ENCODE measurements at places on chromosomes 1 and 21. TPM values are rescaled to one million over a fixed set of nuclear protein-coding genes. Genes with fewer than 3 reads are reported as not detected.

GRCh38 chr1:213852107-213852506, 135.7 kb upstream of the PROX1 start:
- no peaks in the 10 kb centered on the region for H3K4me1 ChIP-seq
- DNase-seq, result no peak
- no peaks in the 10 kb centered on the region for H3K27me3 ChIP-seq
- no peak overlapping the region for H3K4me3 ChIP-seq

DNA sequence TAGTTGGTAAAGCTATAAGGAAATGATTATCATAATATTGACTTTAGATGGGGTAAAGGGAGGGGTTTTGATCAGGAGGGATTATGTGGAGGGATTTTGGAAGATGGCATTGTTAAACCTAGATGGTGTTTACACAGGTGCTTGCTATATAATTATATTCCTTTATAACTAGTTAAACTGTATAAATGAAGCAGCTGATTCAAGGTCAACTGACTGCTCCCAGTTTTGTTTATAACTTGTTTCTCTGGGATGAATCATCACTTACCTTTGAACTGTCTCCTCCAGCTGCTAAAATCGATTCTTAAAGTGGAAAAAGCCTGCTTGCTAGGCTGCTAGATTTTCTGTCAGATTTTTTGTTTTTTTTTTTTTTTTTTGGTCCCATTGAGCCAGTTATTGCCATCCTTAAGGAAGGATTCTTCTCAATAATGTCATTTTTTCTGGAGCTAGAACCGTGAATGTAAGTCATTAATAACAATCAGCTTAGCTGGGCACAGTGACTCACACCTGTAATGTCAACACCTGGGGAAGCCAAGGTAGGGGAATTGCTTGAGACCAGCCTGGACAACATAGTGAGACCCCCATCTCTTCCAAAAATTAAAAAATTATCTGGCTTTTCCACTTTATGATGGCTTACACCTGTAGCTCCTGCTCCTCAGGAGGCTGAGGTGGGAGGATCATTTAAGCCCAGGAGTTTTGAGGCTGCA, 153.2 kb downstream of the PIK3R3 start:
- no peak overlapping the region for H3K27ac ChIP-seq
- no peak overlapping the region for H3K4me3 ChIP-seq
- 0 out of 2 replicates have a peak, but pooled peaks cover 6% of the 10 kb centered on the region for H3K36me3 ChIP-seq
- no peaks in the 10 kb centered on the region for H3K4me1 ChIP-seq
- no peak for DNase-seq

The OVAAL gene
- not detected for total RNA-seq

GRCh38 chr21:35227786-35228185, 178.7 kb upstream of the RUNX1 start:
- H3K4me1 ChIP-seq, result peaks cover 8% of the 10 kb centered on the region
- no peak overlapping the region for H3K27ac ChIP-seq
- no peak for DNase-seq
- no peaks in the 10 kb centered on the region for H3K36me3 ChIP-seq
- no peak overlapping the region for H3K4me3 ChIP-seq
- no peaks in the 10 kb centered on the region for H3K27me3 ChIP-seq

The NFASC gene
- 5.0 TPM for total RNA-seq

The ITLN1 gene
- total RNA-seq, result not detected

The ARHGEF10L gene
- total RNA-seq, result 20.2 TPM

DNA sequence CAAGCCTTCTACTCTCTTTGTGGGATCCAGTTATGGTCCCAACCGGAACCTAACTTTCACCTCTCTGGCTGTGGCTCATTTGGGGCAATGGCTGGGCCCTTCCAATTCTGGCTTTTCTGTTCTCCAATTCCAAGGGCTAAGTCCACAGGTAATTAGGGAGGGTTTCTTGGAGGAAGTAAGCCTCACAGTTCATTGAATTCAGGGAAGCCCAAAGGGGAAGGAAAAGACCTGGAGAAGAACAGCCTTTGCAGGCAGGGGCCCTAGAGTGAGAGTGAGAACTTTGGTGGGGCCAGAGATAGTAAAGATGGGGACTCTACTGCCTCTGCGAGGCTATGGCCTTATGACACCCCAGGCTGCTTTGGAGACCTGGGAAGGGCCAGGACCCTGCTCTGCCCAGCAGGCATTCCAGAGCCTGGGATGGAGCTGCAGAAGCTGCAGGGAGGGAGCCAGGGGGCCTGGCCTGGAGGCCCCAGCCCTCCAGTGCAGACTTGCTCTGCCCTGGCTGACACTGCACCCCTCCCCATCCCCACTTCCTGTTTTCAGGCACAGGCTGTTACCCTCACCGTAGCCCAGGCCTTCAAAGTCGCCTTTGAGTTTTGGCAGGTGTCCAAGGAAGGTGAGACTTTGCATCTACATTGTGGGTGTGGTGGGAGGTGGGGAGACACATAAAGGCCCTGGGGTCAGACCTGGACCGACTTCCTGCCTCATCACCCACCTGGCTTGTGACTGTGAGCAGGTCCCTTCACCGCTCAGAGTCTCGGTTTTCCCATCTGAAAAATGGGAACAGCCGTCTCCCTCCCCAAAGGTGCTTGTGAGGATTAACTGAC, 18.9 kb downstream of the LDLRAP1 start:
- H3K36me3 ChIP-seq, result peaks cover 9% of the 10 kb centered on the region
- H3K4me1 ChIP-seq, result no peaks in the 10 kb centered on the region

The AMPD2 gene
- total RNA-seq, result 63.0 TPM

DNA sequence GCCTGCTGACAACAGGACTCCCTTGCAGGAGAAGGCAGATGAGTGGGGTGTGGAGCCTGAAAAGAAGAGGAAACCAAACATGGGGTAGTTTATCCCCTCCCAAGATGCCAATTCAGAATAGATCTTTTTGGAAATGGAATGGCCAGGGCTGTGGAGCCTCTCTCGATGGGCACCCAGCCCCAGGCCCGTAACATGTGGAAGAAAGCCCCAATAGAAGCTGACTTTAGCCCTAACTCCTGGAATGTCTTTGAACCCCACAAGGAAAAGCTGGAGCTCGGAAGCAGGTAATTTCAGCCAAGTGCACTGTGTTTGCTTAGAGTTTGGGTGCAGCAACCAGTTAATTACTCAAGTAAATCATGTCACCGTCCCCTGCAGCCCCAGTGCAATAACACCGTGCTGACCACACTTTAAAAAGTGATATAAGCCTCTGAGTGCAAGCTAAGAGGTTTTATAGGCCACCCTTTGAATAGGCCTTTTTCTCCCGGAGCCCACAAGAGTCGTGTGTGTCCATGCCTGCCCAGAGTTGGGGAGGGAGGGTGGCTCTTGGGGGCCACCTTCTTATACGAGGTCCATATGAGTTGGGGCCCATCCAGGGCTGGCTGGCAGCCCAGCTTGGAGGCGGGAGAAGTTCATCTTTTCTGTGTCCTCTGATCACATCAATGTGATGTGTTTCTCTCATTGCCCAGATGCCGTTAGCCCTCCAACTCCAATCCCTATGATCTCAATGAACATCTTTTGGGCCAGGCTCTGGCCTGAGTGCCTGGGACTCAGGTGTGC, 153.2 kb downstream of the TRABD2B start:
- no peak overlapping the region for H3K27ac ChIP-seq
- H3K36me3 ChIP-seq, result no peaks in the 10 kb centered on the region
- H3K4me1 ChIP-seq, result peaks cover 10% of the 10 kb centered on the region

The CHI3L1 gene
- total RNA-seq, result not detected

- H3K36me3 ChIP-seq, result peaks cover 14% of the 10 kb centered on the region
- DNase-seq, result no peak
- H3K4me3 ChIP-seq, result no peak overlapping the region
- H3K4me1 ChIP-seq, result no peaks in the 10 kb centered on the region
- no peaks in the 10 kb centered on the region for H3K27me3 ChIP-seq
- no peak overlapping the region for H3K27ac ChIP-seq
Measured at GRCh38 chr21:24076179-24076578, 1531.1 kb downstream of the MRPL39 start.

- H3K27me3 ChIP-seq, result no peaks in the 10 kb centered on the region
- H3K36me3 ChIP-seq, result no peaks in the 10 kb centered on the region
- no peak overlapping the region for H3K27ac ChIP-seq
- H3K4me3 ChIP-seq, result no peak overlapping the region
- DNase-seq, result peak; percentile 69
Measured at GRCh38 chr1:50348449-50349241, 74.6 kb downstream of the DMRTA2 start.

The CELA2A gene
- not detected for total RNA-seq

- H3K4me1 ChIP-seq, result no peaks in the 10 kb centered on the region
- H3K27ac ChIP-seq, result no peak overlapping the region
- DNase-seq, result no peak
- peaks cover 18% of the 10 kb centered on the region for H3K27me3 ChIP-seq
- H3K36me3 ChIP-seq, result no peaks in the 10 kb centered on the region
- peak overlapping the region; percentile 77 for H3K4me3 ChIP-seq
Measured at GRCh38 chr1:115337276-115337632, 795 bp downstream of the NGF start.

DNA sequence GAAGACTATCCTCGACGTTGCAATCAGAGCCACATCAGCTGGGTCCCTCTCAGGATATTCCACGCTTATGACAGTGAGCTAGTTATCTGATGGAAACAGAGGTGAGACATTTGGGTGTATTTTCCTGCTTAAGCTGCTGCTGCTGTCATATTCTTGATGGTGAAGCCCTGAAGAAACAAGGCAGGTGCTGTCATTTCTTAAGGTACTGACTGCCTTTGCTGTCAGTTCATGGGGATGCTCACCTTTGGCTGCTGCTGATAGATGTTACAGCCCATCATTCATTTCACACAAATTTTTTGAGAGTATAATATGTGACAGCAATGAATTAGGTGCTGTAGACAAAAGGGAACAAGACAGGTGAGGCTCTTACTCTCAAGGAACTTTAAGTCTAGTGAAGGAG, 577.4 kb downstream of the LMO4 start:
- DNase-seq, result no peak
- H3K4me1 ChIP-seq, result peaks cover 3% of the 10 kb centered on the region
- H3K4me3 ChIP-seq, result no peak overlapping the region

GRCh38 chr1:226816576-226816975, 53.8 kb upstream of the PSEN2 start:
- H3K4me3 ChIP-seq, result no peak overlapping the region
- H3K27ac ChIP-seq, result no peak overlapping the region
- no peaks in the 10 kb centered on the region for H3K36me3 ChIP-seq
- H3K27me3 ChIP-seq, result no peaks in the 10 kb centered on the region
- 0 out of 2 replicates have a peak, but pooled peaks cover 2% of the 10 kb centered on the region for H3K4me1 ChIP-seq

The NUP210L gene
- total RNA-seq, result not detected

DNA sequence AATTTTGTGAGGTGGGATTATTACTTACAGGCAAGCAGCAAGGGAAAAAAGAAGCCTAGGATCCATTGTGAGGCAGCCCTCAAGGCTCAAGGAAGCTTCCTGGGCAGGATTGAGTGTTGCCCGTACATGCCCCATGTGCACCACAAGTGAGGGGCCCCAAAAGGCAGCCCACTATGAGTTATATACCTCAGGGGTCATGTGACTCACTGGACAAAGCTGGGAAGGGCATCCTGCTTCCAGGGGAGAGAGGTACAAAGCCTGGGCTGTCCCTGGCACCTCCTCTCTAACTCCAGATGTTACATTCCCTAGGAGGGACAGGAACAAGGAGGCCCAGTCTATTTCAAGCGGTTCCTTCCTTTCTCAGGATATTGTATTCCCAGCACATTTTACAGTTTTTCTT, 34.0 kb upstream of the CD1D start:
- no peaks in the 10 kb centered on the region for H3K27me3 ChIP-seq
- no peak overlapping the region for H3K27ac ChIP-seq
- H3K4me1 ChIP-seq, result no peaks in the 10 kb centered on the region
- H3K4me3 ChIP-seq, result no peak overlapping the region
- H3K36me3 ChIP-seq, result no peaks in the 10 kb centered on the region

GRCh38 chr1:182430263-182431068, 19.5 kb upstream of the RGSL1 start:
- H3K27ac ChIP-seq, result no peak overlapping the region
- no peak for DNase-seq
- H3K4me3 ChIP-seq, result no peak overlapping the region
- H3K36me3 ChIP-seq, result no peaks in the 10 kb centered on the region

DNA sequence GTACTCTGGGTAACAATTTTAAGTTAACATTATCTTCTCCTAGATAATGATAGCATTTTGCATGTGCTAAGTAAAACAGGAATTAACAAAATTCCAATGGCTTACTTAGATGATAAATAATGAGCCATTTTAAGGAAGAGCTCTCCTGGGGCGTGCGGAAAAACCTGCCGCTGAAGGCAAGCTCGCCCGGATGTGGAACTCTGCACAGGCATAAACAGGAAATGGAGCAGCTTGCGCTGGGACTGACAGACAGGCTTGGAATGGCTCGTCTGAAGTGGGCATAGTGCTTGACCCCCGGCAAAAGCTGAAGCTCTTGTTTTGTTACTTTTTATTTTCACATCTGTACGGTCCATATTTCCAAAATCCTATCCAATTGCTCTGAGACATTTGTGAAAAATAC, 169.2 kb downstream of the ZNF281 start:
- H3K27me3 ChIP-seq, result no peaks in the 10 kb centered on the region
- H3K36me3 ChIP-seq, result no peaks in the 10 kb centered on the region
- H3K4me3 ChIP-seq, result no peak overlapping the region
- no peaks in the 10 kb centered on the region for H3K4me1 ChIP-seq
- no peak for DNase-seq

DNA sequence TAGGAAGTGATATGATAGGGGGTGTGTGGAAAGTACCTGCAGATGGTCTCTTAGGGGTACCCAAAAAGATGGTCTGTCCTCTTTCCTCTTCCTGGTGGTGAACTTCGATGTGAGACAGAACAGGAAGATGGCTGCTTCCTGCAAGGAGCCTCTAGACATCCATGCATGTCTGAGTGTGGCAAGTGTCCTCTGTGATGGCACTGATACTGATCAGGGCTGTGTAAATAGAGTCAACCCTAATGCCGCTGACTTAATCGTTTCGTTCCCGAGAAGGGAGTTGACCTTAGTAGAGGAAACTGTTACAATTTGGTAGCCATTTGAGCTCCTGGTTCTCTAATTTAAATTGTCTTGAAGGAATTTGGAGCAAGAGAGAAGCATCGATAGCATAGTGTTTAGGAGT, 168.6 kb downstream of the VPS13D start:
- H3K4me3 ChIP-seq, result no peak overlapping the region
- no peaks in the 10 kb centered on the region for H3K27me3 ChIP-seq
- H3K4me1 ChIP-seq, result no peaks in the 10 kb centered on the region

Measured in H9 (cell line).